ENCODE measurements at places on chromosomes 7 and 10.

DNA sequence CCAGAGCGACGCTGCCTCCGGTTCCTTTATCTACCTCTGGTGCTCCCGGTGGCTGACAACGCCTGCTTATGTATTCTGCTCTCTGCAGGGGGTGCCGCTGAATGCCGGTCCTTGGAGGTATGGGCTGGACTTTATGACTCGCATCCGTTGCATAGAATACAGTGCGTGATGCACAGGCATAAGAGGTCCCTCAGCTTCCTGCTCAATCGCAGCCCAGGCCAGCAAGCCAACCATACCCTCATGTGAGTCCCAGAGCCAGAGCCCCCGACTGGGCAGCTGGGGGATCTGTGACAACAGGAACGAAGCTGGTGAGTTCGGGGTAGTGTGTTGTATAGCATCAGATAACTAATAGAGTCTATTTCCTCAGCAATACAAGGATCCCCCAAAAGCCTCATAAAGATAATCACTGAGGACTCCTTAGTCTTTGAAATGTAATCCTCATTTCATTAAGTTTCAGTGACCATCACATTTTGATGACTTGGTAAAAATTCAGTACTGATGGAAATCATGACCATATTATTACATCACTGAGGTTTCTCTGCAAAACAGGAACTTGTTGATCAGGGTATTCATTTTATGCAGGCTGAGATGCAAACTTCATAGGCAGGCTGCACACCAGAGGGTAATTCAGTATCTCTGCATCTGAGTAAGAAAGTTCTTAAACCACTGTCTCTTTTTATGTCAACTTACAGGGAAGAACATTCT lies 607.8 kb downstream of the PTPRN2 start:
- DNase-seq: no peak

- no peak for DNase-seq
These were observed 373 bp downstream of the PAXIP1 start for GRCh38 chr7:155002411-155003091.

- DNase-seq: no peak
These were observed 85.8 kb upstream of the JAZF1 start for GRCh38 chr7:28266402-28266801.

DNA sequence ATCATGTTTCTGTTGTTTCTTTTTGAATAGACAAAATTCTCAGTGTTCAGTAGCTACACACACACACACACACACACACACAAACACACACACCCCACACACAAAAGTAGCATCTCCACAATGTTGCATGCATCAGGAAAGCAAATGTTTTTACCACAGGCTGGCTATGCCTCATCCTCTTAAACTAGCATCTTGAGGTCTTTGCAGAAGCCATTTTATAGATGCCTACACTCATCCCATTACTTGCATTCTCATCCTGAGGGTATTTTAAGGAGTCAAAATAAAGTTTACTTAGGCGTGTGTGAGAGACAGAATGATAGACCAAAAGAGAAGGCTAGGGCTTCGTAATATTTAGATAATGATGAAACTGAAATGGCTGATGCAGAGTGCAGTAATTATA lies 7.9 kb upstream of the INHBA start:
- no peak for DNase-seq

- no peak for DNase-seq
These were observed 183.4 kb downstream of the PIP4K2A start for GRCh38 chr10:22531008-22531407.

DNA sequence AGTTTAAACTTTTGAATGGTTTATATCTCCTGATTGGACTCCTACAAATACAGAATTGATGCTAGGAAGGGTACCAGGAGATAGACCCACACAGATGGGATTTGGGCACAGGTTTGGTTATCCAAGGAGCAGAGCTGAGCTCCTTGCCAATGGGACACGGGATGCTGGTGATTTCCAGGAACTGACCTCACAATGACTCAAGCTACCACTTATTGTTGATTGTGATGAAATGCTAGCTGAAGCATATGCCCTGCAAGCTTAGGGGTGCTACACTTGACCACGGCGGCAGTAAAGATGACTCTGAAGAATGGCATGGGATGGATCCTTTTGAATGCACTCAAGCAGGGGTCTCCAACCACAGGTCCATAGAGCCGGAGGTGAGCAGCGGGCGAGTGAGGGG lies 45.5 kb upstream of the VKORC1L1 start:
- DNase-seq: no peak

GRCh38 chr7:73869011-73869798 lies 8.2 kb downstream of the TMEM270 start:
- no peak for DNase-seq

- DNase-seq: no peak
These were observed 94.6 kb downstream of the TACC2 start for GRCh38 chr10:122083478-122084025.

GRCh38 chr10:75568450-75569130 lies 137.2 kb downstream of the LRMDA start:
- no peak for DNase-seq

- peak; percentile 17 for DNase-seq
These were observed 907 bp upstream of the IFRD1 start for GRCh38 chr7:112449353-112449752.

- no peak for DNase-seq
These were observed 105.4 kb upstream of the LYZL1 start for GRCh38 chr10:29183301-29183945.

DNA sequence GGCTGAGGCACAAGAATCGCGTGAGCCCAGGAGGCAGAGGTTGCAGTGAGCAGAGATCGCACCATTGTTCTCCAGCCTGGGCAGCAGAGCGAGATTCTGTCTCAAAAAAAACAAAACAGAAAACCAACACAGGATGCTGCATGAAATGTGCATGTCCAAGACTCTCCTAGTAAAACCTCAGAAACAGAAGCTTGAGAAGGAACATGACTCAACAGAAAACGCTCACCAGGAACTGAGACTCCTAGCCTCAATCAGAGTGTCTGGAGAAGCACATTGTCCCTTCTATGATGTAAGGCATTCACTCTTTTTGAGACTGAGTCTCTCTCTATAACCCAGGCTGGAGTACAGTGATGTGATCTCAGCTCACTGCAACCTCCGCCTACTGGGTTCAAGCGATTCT lies 168.3 kb downstream of the MYOF start:
- no peak for DNase-seq

DNA sequence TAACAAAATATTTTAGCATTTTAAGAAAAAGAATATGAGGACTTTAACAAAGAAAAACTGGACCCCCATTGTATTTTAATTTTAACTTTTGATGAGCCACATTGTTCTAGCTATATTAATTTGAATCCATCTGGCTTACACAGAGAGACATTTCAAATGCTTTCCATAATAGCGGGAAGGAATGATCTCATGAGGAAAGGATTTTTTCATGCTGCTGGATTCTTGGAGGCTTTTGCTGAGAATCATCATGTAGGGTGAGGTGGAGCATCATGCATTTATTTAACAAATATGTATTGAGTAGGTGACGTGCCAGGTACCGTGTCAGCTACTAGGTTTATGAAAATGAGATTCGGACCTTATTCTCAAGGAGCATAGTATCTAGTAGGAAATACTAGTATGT lies 1006.3 kb downstream of the SORCS1 start:
- DNase-seq: no peak

DNA sequence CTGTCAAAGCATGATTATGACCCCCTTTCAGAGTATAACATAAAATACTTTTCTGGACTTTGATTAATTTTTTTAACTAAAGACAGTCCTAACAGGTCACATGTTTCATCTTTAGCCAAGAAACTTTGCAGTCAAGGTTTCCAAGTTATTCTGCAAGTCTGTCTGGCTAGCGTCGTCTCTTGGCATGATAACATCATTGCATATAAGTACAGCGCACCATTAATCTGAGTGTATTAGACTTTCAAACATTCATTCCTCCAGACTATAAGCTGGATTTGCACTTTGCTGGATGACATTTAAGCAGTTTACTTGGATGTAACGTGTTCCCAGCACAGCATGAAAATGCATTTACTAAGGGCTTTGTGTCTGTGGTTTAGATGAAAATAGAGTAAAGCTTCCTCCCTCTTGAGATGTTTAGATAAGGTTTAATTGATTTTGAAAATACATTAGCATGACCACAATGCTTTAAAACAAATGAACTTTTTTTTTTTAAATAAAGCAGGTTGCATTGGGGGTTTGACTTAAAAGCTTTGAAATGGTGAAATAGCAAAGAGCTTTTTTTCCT lies 349.0 kb upstream of the MTPN start:
- DNase-seq: no peak

DNA sequence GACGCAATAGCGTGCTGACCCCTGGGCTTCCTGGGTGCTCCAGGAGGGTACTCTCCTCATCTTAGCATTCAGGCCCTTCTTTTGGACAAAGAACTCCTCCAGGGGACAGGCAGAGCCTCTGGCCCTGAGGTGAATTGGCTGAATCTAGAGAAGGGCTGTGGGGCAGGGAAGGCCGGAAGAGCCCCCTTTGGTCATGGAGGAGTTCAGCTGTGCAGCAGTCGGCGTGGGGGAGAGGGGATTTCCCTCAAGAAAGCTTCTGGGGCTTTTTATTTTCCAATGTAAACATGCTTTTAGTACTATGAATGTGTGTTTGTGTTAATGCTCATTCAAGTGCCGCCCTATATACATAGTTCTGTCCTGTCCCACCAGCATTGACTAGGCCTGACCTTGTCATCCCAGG lies 38.8 kb downstream of the FIGNL1 start:
- no peak for DNase-seq

GRCh38 chr7:122893486-122893885 lies 7.2 kb upstream of the CADPS2 start:
- no peak for DNase-seq

- DNase-seq: no peak
These were observed 148.0 kb downstream of the GALNT11 start for GRCh38 chr7:152173372-152174070.

GRCh38 chr7:127717502-127718339 lies 65.7 kb downstream of the SND1 start:
- no peak for DNase-seq

DNA sequence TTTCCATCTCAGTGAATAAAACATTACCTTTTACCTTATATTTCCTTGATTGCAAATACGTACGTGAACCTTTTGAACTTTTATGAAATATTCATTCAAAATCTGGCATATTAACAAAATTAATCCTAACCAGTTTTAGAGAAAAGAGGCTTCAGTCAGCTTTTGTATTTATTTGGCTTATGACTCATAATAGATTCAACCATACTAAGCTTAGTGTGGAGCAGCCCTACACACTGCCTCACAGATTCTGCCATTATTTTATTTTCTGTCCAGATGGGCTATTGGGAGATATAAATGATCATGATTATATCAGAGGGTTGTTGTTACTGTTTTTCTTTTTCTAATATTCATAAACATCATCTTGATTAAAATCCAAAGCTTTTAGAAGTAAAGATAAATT lies 325.5 kb downstream of the GPR37 start:
- no peak for DNase-seq

GRCh38 chr7:145462463-145462862 lies 626.6 kb upstream of the TPK1 start:
- no peak for DNase-seq

GRCh38 chr7:134527979-134528371 lies 608 bp downstream of the AKR1B10 start:
- no peak for DNase-seq

GRCh38 chr10:17143055-17143690 lies 13.6 kb upstream of the CUBN start:
- no peak for DNase-seq

- DNase-seq: no peak
These were observed 325.5 kb downstream of the SFMBT2 start for GRCh38 chr10:7085147-7085912.

DNA sequence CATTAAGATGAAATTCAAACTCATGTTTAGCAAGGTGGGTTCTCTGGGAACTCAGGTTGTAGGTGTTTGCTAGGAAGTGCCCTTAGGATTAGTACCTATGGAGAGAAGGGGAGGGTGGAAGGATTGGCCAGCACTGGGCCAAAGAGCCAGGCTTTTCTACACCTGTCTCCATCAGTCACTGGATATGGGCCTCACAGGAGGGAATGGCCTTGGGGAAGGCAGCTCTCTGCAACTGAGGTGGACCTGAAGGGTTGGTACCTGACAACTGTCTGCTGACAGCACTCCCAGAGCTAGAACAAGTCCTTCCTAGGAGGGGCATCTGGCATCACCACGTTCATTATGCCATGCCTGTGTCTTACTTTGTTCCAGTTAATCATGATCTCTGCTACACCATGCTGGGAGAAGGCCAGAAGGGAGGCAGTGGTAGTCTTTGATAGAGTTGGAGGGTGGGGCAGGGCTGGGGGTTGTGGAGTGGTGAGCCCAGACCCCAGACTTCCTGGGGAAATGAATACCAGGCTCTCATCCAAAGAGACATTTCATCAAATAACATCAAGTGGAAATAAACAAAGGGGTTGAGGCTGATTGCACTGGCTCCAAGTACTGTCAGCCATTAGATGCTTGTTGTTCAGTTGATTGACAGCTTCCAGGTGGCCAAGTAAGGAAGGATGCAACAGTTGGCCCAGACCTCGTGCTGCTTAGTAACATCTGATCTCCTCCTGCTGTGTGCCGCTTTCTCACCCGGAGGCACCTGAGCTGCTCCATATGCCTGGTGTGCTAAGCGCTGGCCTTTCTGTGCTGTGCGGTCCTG lies 70.6 kb upstream of the PIK3CG start:
- DNase-seq: no peak

DNA sequence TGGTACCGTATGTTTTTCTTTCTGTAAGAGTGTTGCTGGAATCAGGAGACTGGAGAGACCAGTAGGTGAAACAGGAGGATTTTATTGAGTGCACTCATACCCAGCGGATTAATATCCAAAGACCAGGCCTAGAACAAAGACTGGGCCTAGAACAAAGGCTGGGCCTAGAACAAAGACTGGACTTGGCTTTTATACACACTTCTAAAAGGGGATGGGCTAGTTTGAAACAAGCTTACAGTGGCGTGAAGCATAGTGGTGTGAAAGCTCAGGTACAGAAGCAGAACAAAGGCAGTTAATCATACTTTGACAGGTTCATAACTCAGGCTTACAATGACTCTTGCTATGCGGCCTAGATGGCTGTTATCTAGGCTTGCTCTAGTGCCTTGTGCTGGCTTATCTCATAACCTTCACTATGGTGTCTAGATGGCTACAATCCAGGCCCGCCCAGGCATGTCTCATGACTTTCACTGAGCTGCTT lies 67.7 kb downstream of the TRIM24 start:
- DNase-seq: no peak

DNA sequence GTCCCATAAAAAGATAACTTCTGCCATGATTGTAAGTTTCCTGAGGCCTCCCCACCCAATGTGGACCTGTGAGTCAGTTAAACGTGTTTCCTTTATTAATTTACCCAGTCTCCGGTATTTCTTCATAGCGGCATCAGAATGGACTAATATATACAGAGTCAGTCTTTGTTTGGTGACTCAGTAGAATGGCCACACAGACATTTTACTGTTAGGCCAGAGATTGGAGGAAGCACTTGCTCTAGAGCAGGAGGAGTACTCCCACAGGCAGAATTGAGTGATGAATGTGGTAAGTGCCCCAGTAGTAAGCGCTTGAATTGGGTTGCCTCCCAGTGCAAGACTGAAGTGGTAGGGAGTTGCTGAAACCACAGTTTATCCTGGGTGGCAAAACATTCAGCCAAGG lies 149.5 kb upstream of the SMIM30 start:
- DNase-seq: no peak

- no peak for DNase-seq
These were observed 34.0 kb upstream of the DGKB start for GRCh38 chr7:14936554-14936953.
